AG09319 (cell line): ENCODE measurements at places on chromosomes 7 and 10.

DNA sequence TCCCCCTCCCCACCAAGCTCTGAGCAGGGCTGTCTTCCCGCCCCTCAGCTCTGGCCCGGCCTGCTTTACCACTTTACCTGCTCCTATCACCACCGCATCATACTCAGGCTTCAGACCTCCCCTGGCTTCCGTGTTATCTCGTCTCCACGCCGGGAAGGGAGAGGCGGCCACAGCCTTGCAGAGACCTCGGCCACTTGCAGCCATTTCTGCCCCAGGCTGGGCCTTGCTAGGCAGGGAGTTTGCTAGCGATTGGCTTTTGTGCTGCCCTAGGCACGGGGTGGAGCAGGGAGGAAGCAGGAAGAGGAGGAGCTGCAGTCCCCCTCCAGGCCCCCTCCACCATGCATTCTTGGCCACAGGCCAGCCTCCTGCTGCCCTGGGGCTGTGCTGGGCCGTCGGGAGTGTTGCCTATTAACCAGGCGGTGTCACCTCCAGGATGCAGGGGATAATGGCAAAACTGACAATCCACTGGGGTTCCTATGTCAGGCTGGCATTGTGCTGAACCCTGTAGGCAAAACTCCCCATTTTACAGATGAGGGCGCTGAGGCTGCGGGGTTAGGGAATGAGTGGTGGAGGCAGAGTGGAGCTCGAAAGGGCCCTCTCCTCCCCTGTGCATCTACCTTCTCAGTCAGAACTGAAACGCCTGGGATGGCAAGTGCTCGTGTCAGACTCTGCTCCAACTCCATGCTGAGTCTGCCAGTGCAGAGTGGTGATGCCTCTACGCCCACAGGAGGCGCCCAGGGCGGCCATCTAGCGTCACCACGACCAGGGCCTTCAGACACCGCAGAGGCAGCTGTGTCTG lies at the start of gene PYROXD2:
Gene PYROXD2 (minus strand): TSS at position 251 of the 799 bp plus-strand sequence. CDS start 47 bp downstream, at position 204.
- peak; percentile 86 for DNase-seq

GRCh38 chr7:99080679-99081078 lies 63.2 kb downstream of the SMURF1 start:
- DNase-seq, result no peak

DNA sequence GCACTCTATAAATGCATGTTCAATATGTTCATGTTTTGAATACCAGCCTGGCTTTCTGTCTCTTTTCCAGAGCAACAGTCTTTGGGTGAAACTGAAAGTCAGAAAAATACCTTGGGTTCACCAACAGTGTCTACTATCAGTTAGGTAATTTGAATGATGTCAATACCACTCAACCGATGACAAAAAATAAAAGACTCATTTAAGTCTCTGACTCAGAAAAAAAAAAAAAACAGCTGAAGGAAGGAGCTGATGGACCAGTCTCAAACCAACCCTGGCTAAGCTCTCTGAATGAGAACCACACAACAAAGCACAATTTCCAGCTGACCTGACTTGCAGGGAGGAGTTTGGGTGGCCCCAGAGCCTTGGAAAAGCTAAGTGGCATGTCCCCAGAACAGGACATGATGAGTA lies 42.5 kb downstream of the ABLIM1 start:
- no peak for DNase-seq

GRCh38 chr7:141370178-141370577 lies 181.0 kb upstream of the AGK start:
- no peak for DNase-seq

DNA sequence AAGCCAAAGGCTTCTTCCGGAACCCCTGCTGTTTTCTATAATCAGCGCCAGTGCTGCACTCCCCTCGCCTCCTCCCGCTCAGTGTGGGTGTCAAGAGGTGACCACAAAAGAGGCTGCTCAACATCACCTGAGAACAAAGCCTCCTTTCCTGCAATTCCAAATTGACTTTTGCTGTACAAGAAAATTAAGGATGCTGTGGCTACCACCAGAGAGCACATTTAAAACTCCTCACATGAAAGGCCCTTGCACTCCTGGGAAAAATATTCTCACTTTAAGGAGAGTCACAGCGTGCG lies 96.4 kb downstream of the HIPK2 start:
- no peak for DNase-seq

GRCh38 chr7:148172920-148173319 lies 417.6 kb upstream of the C7orf33 start:
- no peak for DNase-seq
